Mammary microvascular endothelial cell (primary cell): ENCODE measurements at places on chromosomes 4 and X. TPM values are rescaled to one million over a fixed set of nuclear protein-coding genes. Genes with fewer than 3 reads are reported as not detected.

The PIN4 gene
- 8.0 and 12.2 TPM in 2 replicates for total RNA-seq

The TDO2 gene
- total RNA-seq, result not detected in 2 replicates

The PABPC4L gene
- total RNA-seq, result 0.33 and 0.79 TPM in 2 replicates

The NLRP2B gene
- total RNA-seq, result not detected in 2 replicates

The FOXR2 gene
- not detected in 2 replicates for total RNA-seq

The SLC6A14 gene
- not detected in 2 replicates for total RNA-seq

The GLRA2 gene
- total RNA-seq, result not detected in 2 replicates

The ANOS1 gene
- total RNA-seq, result 0.53 and 0.98 TPM in 2 replicates

The SPANXA1 gene
- not detected in 2 replicates for total RNA-seq

The UGT2A1 gene
- not detected in 2 replicates for total RNA-seq

The CD38 gene
- 3.1 and 4.5 TPM in 2 replicates for total RNA-seq

The DDIT4L gene
- 14.7 and 18.5 TPM in 2 replicates for total RNA-seq

The SUPT20HL2 gene
- total RNA-seq, result not detected in 2 replicates

The ZMAT1 gene
- 0.25 and 0.60 TPM in 2 replicates for total RNA-seq

The CPEB2 gene
- 6.5 and 8.7 TPM in 2 replicates for total RNA-seq

The HSFX2 gene
- total RNA-seq, result not detected in 2 replicates

The XAGE3 gene
- total RNA-seq, result not detected in 2 replicates

The GYPB gene
- total RNA-seq, result not detected in 2 replicates

The GAB1 gene
- 4.6 and 5.5 TPM in 2 replicates for total RNA-seq

The CT47B1 gene
- not detected in 2 replicates for total RNA-seq

The TRAM1L1 gene
- total RNA-seq, result 0.47 and 0.89 TPM in 2 replicates

The TENM3 gene
- 14.7 and 18.0 TPM in 2 replicates for total RNA-seq

The CSN1S1 gene
- not detected in 2 replicates for total RNA-seq

The MTTP gene
- total RNA-seq, result not detected in 2 replicates

The HSD17B11 gene
- 29.2 and 29.9 TPM in 2 replicates for total RNA-seq

The MGAT4D gene
- not detected in 2 replicates for total RNA-seq

The PCDH10 gene
- 0.25 and 0.33 TPM in 2 replicates for total RNA-seq

The MAGEA2 gene
- not detected in 2 replicates for total RNA-seq

The OTC gene
- not detected in 2 replicates for total RNA-seq

The PNMA5 gene
- not detected in 2 replicates for total RNA-seq

The IGSF1 gene
- not detected in 2 replicates for total RNA-seq
